ENCODE measurements at places on chromosomes 7 and 10.
A peak's percentile ranks its signal among the peaks of the same experiment; 100 is the strongest.

DNA sequence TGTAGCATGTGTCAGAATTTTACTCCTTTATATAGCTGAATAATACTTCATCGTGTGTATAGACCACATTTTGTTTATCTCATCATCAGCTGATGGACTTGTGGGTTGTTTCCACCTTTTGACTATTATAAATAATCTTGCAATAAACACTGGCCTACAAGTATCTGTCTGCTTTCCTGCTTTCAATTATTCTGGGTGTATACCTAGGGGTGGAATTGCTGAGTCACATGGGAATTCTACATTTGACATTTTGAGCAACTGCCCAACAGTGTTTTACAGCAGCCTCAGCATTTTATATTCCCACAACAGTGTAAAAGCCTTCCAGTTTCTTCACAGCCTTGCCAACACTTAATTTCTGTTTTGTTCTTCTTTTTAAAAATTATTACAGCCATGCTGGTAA lies 200.3 kb upstream of the PRSS1 start:
- DNase-seq = no peak

- no peak for DNase-seq
These were observed 104.7 kb downstream of the PHF14 start for GRCh38 chr7:11078247-11078834.

- DNase-seq = no peak
These were observed 708 bp downstream of the KLHDC10 start for GRCh38 chr7:130070861-130071622.

DNA sequence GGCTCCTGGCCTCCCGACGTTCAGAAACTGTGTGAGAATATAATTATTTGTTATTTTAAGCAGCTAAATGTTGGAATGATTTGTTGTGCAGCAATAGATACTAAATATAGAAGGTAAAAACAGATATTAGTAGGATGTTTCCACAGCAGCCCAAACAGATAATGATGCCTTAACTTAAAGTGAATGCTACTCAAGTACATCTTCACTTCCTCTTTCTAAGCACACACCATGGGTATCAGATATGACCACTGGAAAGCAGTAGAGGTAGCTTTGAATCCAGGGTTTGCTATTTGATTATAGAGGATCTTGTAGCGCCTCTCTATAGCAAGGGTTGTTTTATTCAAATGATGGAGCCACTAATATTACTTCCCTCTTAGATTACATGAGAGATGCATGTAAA lies 38.2 kb upstream of the BET1 start:
- DNase-seq = no peak

- no peak for DNase-seq
These were observed 122.9 kb upstream of the PPP2R2D start for GRCh38 chr10:131777921-131778320.

GRCh38 chr7:30933124-30933974 lies 21.7 kb downstream of the AQP1 start:
- DNase-seq = no peak

- DNase-seq = no peak
These were observed 207.0 kb downstream of the JAZF1 start for GRCh38 chr7:27973625-27974024.

- no peak for DNase-seq
These were observed 245.3 kb downstream of the EBF3 start for GRCh38 chr10:129718548-129719414.

GRCh38 chr10:21495002-21495751 lies 30.3 kb downstream of the SKIDA1 start:
- peak; percentile 34 for DNase-seq

DNA sequence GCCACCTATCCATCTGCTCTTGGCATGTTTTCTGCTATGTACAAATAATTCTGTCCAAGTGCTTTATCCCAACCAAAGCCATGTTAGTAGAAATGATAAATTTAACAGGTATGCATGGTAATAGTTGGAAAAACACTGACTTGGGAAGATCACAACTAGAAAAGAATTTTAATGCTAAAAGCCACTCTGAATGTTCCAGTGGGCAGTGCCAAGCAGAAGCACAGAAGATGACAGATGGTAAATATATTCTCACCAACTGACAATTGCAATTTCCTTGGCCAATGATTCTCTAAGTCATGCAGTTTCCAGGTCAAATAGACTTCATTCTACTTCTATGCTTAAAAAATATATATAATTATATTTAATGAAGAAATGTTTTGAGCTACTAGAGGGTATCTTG lies 83.6 kb upstream of the SEMA3C start:
- no peak for DNase-seq

DNA sequence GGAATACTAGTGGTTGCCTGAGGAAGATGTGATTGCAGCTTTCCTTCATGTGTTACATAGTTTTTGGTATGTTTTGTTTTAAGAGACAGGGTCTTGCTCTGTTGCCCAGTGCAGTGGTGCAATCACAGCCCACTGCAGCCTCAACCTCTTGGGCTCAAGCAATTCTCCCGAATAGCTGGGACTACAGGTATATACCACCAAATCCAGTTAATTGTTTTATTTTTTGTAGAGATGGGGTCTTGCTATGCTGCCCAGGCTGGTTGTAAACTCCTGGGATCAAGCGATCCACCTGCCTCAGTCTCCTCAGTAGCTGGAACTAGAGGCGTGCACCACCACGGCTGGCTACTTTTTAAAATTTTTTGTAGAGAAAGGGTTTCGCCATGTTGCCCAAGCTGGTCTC lies 79.1 kb upstream of the TMEM248 start:
- DNase-seq = no peak

Measured in HepG2 (cell line).